ENCODE measurements at places on chromosomes 3 and 15.

- DNase-seq = no peak
These were observed 27.5 kb downstream of the POLG start for GRCh38 chr15:89307046-89307587.

DNA sequence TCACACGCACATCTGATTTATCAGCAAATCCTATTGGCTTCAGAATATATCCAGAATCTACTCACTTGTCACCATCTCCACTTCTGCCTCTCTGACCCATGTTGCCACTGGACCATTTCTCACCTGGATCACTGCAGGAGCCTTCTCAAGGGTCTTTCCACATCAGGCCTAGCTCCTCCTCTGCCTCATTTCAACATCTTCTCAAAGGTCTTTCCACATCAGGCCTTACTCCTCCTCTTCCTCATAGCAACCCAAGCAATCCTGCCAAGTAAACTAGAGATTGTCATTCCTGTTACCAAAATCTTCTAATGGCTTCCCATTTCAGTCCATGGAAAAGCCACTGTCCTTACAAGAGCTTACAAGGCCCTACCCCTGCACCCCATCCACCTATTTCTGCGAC lies 18.0 kb upstream of the DUT start:
- no peak for DNase-seq

DNA sequence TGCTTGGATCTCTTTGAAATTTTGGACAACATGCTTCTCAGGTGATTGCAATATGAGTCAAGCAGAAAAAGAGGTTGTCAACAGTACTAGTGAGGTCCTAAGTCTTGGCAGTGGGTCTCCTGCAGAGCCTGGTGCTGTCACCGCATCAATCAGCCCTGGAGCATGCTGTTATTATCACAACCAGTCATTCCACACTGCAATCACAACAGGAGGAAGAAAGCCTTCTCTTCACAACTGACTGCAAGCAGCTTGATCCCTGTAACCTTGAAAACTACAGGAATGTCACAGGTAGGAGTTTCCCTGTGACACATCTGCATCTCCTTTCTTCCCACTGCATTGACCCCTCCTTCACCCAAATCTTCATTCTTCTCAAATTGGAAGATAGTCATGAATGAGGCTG lies 451.1 kb upstream of the ATP11B start:
- no peak for DNase-seq

DNA sequence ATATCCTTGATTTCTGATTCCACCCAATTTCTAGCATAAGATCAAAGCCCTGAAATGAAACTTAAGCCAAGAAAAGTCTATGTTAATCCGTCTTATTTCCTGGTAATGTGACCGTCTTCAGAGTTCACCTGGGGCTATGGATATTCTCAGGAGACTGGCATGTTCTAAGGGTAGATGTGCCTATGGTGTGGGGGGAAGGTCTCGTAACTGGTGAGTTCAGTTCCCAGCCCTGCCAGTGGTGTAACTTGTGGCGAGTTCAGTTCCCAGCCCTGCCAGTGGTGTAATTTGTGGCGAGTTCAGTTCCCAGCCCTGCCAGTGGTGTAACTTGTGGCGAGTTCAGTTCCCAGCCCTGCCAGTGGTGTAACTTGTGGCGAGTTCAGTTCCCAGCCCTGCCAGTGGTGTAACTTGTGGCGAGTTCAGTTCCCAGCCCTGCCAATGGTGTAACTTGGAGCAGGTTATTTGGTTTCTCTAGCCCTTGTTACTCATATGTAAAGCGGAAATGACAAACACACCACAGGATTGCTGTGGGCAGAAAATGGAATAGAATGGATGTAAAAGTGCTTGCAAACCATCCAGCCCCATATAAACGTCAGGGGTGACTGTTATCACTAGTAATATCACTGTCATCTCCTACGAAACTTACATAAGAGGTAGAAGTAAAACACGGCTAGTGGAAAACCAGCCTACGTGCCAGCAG lies 30.4 kb downstream of the SLC51A start:
- no peak for DNase-seq

- no peak for DNase-seq
These were observed 21.0 kb downstream of the ZNF385D start for GRCh38 chr3:21729888-21730459.

DNA sequence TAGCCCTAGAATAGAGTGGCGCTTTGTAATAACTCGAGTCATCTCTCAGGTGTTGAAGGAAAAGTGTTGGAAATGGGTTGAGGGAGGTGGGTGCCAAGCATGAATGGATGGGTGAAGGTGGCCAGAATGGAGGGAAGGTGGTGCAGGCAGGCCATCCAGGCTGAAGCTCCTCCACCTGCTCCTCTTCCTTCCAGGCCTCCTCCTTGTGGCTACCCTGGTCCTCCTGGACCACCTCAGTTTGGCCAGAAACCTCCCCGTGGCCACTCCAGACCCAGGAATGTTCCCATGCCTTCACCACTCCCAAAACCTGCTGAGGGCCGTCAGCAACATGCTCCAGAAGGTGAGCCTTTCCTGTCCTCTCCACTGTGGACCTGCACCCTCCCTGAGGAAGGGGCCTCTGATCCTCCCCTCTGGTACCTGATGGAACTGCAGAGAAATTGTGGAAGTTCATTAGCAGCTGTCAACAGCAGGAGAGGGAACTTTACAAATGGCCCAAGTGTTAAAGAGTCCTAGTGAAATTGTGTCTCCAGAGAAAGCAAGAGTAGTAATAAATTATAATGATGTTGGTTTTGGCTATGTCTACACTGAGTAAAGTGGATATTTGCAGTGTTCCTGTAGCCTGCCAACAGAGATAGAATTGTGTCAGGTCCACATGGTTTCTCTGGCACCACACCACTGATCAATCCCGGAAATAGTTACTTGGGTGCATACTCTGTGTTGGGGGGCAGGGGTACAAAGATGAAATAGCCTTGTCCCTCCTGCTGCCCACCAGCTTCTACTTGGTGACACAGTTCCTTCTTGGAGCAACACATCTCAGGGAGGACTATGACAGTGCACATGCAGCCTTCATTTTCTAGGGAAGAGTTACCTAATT lies 1.6 kb downstream of the IL12A start:
- DNase-seq = no peak

GRCh38 chr3:136068708-136069107 lies 103.2 kb downstream of the PPP2R3A start:
- no peak for DNase-seq

GRCh38 chr3:7423995-7424394 lies 563.1 kb downstream of the GRM7 start:
- DNase-seq = no peak

DNA sequence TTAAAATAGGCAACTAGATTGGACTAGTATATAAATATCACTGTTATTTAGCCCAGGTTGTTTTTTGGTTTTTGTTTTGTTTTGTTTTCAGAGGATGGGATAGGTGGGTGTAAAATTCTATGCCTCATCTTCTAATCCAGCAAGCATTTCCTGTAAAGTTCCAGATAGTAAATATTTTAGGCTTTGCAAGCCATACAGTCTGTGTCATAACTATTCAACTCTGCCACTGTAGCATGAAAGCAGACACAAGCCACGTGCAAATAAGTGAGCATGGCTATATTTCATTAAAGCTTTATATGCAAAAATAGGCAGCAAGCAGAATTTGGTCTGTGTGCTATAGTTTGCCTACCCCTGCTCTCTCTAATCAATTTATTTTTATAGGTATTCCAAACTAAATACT lies 657.3 kb upstream of the TGFBR2 start:
- no peak for DNase-seq

DNA sequence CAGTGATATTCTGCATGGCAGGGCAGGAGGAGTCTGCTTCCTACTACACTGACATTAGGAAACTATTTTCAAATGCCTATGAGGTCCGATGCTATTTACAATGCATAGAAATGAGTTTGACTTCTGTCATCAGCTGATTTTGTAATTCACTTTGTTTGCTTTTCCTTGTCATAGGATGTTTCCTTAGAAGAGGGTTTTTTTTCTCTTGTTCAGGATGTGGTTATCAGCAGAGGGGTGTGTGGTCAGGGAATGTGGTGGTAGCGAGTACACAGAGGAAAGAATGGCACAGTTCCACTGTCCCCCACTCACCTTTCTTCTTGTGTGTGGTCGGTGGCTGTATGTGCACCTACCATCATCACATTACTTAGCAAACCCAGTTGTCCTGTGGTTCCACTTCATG lies 231.5 kb downstream of the LRTM1 start:
- no peak for DNase-seq

DNA sequence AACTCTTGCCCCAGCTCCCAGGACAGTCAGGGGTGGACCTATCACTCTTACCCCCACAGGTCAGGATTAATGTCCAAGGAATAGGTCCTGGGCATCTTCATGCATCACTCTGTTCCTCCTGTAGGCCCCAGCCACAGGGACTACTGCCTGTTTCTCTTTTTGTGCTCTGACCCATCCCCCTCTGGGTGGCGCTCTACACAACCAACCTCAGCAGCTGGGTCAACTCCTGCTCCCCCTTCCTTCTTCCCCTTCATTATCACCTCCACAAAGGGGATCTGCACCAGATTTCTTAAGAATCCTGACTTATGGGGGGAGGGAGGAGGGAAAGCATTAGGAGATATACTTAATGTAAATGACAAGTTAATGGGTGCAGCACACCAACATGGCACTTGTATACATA lies 12.2 kb upstream of the TRANK1 start:
- DNase-seq = no peak

Measured in NCI-H1417 treated with DMSO at 0.1 percent for 48 hours (cell line).